ENCODE measurements at places on chromosomes 6 and 20.
A peak's percentile ranks its signal among the peaks of the same experiment; 100 is the strongest.

- peaks cover 26% of the 10 kb centered on the region for H3K4me1 ChIP-seq
- H3K4me3 ChIP-seq: no peak overlapping the region
- DNase-seq: no peak
- H3K27me3 ChIP-seq: peaks cover 37% of the 10 kb centered on the region
- no peak overlapping the region for H3K27ac ChIP-seq
- no peaks in the 10 kb centered on the region for H3K36me3 ChIP-seq
Measured at GRCh38 chr6:170284126-170284773, 6.6 kb downstream of the DLL1 start.

DNA sequence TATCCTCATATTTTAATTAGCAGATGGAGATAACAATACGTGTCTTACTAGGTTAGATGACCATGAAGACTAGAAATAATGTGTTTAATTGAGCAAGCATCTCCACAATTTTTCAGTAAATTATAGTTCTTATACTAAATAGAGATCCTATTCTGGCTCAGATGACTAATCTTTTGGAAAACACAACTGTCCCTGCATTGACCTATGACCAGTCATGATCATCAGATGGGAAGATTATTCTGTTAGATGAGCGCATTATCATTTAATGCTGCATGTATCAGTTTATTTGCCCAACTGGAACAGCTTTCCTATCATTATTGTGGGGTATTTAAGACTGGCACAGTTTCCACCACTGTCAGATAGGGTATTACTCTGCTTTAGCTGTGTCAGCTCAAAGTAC lies 185.5 kb downstream of the MOXD1 start:
- no peaks in the 10 kb centered on the region for H3K27me3 ChIP-seq
- DNase-seq: no peak
- no peak overlapping the region for H3K27ac ChIP-seq
- no peak overlapping the region for H3K4me3 ChIP-seq

DNA sequence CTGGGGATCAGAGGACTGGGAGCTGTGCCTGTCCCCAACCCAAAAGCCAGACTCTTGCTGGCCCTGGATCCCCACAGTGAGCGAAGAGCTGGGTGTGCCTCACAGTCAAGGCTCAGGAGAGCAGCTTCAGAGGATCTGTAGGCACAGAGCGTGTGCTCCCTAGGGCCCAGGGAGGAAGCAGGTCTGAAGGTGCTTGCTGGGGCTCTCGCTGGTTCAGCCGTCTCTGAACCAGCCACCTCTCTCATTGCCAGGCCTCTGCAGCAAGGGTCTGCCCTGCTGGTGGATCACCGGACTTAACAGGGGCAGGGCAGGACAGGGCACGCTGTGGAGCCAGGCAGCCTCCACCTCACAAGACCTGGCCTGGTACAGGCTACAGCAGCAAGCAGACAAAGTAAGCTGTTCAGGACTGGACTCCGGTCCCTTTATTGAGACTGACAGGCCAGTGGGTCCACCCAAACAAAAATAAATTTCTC lies 13.8 kb downstream of the PCIF1 start:
- peaks cover 4% of the 10 kb centered on the region for H3K4me1 ChIP-seq
- peak overlapping the region; percentile 38 for H3K27ac ChIP-seq
- peaks cover 4% of the 10 kb centered on the region for H3K36me3 ChIP-seq
- H3K4me3 ChIP-seq: no peak overlapping the region
- no peaks in the 10 kb centered on the region for H3K27me3 ChIP-seq
- DNase-seq: no peak

- no peaks in the 10 kb centered on the region for H3K4me1 ChIP-seq
- H3K4me3 ChIP-seq: no peak overlapping the region
- no peaks in the 10 kb centered on the region for H3K27me3 ChIP-seq
- no peak overlapping the region for H3K27ac ChIP-seq
Measured at GRCh38 chr6:84462698-84463097, 235.3 kb upstream of the CEP162 start.

DNA sequence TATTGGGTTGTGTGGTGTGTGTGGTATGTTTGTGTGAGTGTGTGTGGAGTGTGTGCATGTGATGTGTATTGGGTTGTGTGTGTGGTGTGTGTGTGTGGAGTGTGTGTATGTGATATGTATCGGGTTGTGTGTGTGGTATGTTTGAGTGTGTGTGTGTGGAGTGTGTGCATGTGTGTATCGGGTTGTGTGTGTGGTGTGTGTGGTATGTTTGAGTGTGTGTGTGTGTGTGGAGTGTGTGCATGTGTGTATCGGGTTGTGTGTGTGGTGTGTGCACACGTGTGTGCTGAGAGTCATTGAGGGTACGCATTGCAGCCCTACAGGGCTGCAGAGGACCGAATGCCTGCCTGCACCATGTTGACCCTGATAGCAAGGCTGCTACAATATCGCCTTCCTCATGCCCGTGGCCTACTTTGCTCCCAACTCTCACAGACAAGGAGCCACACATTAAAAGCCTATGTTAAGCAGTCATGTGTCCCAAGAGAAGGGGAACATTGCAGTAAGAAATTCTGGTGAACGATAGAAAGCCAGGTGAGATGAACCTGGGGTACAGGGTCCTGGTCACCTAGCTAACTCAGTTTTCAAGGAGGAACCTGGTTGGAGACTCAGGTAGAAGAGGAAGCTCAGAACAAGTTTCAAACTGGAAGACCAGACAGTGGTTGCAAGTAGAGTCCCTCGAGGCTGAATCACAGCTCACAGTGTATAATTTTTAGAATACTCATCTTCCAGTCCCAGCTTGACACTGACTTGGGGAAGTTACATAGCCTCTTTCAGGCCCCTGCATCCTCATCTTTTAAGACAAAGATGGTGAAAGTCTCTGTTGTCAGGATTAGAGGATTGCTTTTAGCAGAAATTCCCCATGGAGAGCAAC lies 45.7 kb upstream of the TMEM170B start:
- no peak overlapping the region for H3K27ac ChIP-seq
- peak; percentile 29 for DNase-seq
- H3K4me3 ChIP-seq: no peak overlapping the region
- H3K36me3 ChIP-seq: no peaks in the 10 kb centered on the region
- no peaks in the 10 kb centered on the region for H3K27me3 ChIP-seq

DNA sequence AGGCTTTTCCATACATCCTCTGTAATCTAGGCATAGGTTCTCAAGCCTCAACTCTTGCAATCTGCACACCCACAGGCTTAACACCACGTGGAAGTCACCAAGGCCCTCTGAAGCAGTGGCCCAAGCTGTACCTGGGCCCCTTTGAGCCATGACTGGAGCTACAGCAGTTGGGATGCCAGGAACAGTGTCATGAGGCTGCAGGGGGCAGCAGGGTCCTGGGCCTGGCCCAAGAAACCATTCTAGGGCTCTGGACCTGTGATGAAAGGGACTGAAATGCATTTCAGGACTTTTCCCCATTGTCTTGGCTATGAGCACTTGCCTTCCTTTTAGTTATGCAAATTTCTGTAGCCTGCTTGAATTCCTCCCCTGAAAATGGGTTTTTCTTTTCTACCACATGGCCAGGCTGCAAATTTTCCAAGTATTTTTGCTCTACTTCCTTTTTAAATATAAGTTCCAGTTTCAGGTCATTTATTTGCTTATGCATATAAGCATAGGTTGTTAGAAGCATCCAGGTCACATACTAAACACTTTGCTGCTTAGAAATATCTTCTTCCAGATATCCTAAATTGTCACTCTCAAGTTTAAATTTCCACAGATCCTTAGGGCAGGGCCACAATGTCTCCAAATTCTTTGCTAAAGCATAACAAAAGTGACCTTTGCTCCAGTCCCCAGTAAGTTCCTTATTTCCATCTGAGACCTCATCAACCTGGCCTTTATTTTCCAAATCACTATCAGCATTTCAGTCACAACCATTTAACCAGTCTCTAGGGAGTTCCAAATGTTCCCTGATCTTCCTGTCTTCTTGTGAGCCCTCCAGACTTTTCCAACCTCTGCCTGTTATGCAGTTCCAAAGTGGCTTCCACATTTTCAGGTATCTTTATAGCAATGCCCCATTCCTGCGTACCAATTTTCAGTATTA lies 48.6 kb upstream of the CD2AP start:
- H3K27me3 ChIP-seq: peaks cover 4% of the 10 kb centered on the region
- H3K4me1 ChIP-seq: no peaks in the 10 kb centered on the region
- DNase-seq: no peak
- H3K27ac ChIP-seq: no peak overlapping the region

- peak overlapping the region; percentile 65 for H3K4me3 ChIP-seq
- H3K27me3 ChIP-seq: peaks cover 62% of the 10 kb centered on the region
- no peak overlapping the region for H3K27ac ChIP-seq
- no peaks in the 10 kb centered on the region for H3K36me3 ChIP-seq
Measured at GRCh38 chr6:27078734-27079357, 168.7 kb upstream of the PRSS16 start.

- no peaks in the 10 kb centered on the region for H3K36me3 ChIP-seq
- H3K4me1 ChIP-seq: peaks cover 12% of the 10 kb centered on the region
- peak; percentile 70 for DNase-seq
- no peaks in the 10 kb centered on the region for H3K27me3 ChIP-seq
Measured at GRCh38 chr6:7073821-7074525, 33.8 kb upstream of the RREB1 start.

GRCh38 chr6:36912586-36912985 lies 26.8 kb downstream of the C6orf89 start:
- H3K36me3 ChIP-seq: peaks cover 12% of the 10 kb centered on the region
- peaks cover 16% of the 10 kb centered on the region for H3K4me1 ChIP-seq
- no peak overlapping the region for H3K4me3 ChIP-seq
- no peak for DNase-seq
- H3K27ac ChIP-seq: no peak overlapping the region
- no peaks in the 10 kb centered on the region for H3K27me3 ChIP-seq

DNA sequence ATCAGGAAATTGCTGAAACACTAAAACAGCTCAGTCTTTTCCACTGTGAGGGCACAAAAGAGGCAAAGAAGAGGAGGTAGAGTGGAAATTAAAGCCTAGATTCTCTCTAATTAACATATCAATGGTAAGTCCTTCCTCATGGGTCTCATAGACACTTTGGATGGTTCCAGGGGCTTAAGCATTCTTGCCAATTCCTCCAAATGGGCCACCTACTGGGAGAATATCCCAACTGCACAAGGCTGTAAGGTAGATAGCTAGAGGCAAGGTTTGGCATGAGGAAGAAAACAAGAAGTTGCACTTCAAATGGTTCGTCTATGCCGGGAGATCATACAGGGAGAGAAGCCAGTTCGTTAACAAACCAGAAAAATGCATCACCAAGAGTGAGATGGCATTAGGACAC lies 107.6 kb upstream of the KHDRBS2 start:
- H3K36me3 ChIP-seq: no peaks in the 10 kb centered on the region
- H3K4me3 ChIP-seq: no peak overlapping the region
- DNase-seq: no peak
- H3K27ac ChIP-seq: no peak overlapping the region
- peaks cover 16% of the 10 kb centered on the region for H3K4me1 ChIP-seq

GRCh38 chr20:63611646-63612045 lies 15.3 kb downstream of the GMEB2 start:
- no peak for DNase-seq
- peaks cover 7% of the 10 kb centered on the region for H3K36me3 ChIP-seq
- H3K27ac ChIP-seq: no peak overlapping the region
- H3K4me3 ChIP-seq: no peak overlapping the region

DNA sequence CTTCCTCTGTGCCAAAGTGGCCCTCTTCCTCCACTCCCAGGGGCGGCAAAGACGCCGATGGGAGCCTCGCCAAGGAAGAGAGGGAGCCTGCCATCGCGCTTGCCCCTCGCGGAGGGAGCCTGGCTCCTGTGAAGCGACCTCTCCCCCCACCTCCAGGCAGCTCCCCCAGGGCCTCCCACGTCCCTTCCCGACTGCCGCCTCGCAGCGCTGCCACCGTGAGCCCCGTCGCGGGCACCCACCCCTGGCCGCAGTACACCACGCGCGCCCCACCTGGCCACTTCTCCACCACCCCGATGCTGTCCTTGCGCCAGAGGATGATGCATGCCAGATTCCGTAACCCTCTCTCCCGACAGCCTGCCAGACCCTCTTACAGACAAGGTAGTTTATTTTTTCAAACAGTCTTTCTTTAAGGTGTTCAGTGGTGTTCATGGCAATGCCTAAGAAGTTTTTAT lies 64.9 kb downstream of the FNDC1 start:
- no peaks in the 10 kb centered on the region for H3K36me3 ChIP-seq
- no peaks in the 10 kb centered on the region for H3K4me1 ChIP-seq
- DNase-seq: no peak
- H3K27me3 ChIP-seq: peaks cover 55% of the 10 kb centered on the region

- peaks cover 12% of the 10 kb centered on the region for H3K36me3 ChIP-seq
- H3K4me1 ChIP-seq: peaks cover 39% of the 10 kb centered on the region
- H3K4me3 ChIP-seq: peak overlapping the region; percentile 67
- peaks cover 21% of the 10 kb centered on the region for H3K27me3 ChIP-seq
- H3K27ac ChIP-seq: peak overlapping the region; percentile 6
Measured at GRCh38 chr20:24842918-24843715, 106.0 kb upstream of the CST7 start.

GRCh38 chr6:87483929-87484328 lies 11.2 kb downstream of the SLC35A1 start:
- no peak overlapping the region for H3K4me3 ChIP-seq
- H3K27ac ChIP-seq: no peak overlapping the region
- H3K36me3 ChIP-seq: peaks cover 13% of the 10 kb centered on the region
- H3K27me3 ChIP-seq: no peaks in the 10 kb centered on the region
- peaks cover 10% of the 10 kb centered on the region for H3K4me1 ChIP-seq

- peak overlapping the region; percentile 87 for H3K4me3 ChIP-seq
- H3K27me3 ChIP-seq: no peaks in the 10 kb centered on the region
- peak overlapping the region; percentile 86 for H3K27ac ChIP-seq
- peaks cover 24% of the 10 kb centered on the region for H3K4me1 ChIP-seq
- no peak for DNase-seq
Measured at GRCh38 chr6:15243910-15244619, 1.8 kb upstream of the JARID2 start.

DNA sequence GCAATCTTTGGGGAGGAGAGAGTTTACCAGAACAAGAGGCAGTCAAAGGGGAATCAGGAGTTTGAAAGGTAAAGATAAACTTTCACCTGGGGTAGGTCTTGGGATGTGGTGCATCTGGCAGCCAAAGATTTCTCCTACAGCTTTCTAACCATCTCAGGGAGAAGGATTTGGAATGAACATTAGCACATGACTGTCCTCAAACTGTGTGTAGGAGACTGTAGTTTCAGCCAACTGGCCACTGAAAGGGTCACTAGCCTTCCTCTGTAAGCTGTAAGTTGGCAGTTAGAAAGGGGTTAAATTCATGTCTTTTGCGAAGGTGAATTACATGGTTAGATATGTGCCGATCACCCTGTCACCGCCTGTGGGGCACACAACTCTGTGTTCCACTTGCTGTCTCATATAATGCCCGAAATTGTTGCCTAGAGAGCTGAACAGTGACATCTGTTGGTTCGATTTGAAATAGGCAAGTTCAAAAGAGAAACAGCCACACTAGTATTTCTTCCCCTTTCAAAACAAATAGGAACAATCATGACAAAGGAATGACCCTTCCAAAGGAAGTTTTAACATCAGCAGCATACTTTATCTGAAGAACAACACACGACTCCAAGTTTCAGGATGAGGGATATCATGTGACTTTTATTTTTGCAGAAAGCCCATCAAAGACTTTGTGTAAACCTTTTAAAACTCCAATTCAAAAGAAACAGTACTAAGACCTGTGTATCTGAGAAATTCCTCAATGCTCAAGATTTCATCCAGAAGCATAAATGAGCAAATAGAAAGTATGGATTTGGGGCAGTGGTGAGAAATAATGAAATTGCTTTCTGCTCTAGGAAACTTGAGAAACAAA lies 1.1 kb upstream of the OPN5 start:
- H3K4me1 ChIP-seq: no peaks in the 10 kb centered on the region
- no peaks in the 10 kb centered on the region for H3K36me3 ChIP-seq
- H3K27ac ChIP-seq: peak overlapping the region; percentile 23
- DNase-seq: peak; percentile 23
- peaks cover 10% of the 10 kb centered on the region for H3K27me3 ChIP-seq

Data from naive B cell (primary cell).